ENCODE measurements at places on chromosomes 11 and 22.

DNA sequence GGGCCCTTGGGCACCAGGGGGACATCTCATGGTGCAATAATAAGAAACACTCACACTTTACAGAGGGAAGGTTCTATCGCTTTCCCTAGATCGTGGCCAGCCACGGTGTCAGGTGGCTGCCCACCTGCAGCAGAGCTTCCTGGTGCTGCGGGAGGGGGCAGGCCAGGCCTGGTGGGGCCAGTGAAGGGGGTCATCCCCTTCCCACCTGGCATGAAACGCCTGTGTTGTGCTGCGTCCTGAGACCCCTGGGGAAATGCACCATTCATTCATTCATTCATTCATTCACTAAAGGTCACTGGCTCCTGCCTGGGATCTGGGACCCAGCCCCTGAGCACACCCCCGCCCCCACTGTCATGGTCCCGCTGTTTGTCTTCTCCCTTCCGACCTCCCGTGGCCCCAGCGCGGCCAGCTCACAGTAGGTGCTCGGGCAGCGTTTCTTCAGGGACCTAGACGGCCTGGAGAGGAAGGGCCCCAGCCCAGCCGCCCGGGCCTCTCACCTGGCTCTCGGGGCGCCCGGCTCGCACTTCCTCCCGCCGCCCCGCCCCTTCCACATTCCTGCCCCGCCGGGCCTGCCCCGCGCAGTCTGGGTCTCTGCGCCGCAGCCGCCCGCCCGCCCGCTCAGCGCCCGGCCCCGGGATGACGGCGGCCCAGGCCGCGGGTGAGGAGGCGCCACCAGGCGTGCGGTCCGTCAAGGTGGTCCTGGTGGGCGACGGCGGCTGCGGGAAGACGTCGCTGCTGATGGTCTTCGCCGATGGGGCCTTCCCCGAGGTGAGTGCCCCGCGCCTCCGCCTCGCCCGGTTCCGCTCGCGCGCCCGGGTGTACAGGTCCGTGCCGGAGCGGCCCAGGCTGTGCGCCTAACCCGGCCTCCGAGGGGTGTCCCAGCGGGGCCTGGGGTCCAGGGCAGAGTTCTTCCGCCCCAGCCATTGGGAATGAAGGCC lies at the start of gene RHOD:
Gene RHOD, plus strand, starts transcription at position 581 of the 938 bp plus-strand sequence. Its CDS starts 56 bp downstream, at position 637.
- peak; percentile 41 for DNase-seq

- DNase-seq = no peak
Measured at GRCh38 chr11:23509023-23509422, 648.7 kb upstream of the CCDC179 start.

GRCh38 chr11:79129702-79130101 lies 311.1 kb downstream of the TENM4 start:
- no peak for DNase-seq

- DNase-seq = no peak
Measured at GRCh38 chr11:64373598-64373974, 14.6 kb downstream of the RPS6KA4 start.

DNA sequence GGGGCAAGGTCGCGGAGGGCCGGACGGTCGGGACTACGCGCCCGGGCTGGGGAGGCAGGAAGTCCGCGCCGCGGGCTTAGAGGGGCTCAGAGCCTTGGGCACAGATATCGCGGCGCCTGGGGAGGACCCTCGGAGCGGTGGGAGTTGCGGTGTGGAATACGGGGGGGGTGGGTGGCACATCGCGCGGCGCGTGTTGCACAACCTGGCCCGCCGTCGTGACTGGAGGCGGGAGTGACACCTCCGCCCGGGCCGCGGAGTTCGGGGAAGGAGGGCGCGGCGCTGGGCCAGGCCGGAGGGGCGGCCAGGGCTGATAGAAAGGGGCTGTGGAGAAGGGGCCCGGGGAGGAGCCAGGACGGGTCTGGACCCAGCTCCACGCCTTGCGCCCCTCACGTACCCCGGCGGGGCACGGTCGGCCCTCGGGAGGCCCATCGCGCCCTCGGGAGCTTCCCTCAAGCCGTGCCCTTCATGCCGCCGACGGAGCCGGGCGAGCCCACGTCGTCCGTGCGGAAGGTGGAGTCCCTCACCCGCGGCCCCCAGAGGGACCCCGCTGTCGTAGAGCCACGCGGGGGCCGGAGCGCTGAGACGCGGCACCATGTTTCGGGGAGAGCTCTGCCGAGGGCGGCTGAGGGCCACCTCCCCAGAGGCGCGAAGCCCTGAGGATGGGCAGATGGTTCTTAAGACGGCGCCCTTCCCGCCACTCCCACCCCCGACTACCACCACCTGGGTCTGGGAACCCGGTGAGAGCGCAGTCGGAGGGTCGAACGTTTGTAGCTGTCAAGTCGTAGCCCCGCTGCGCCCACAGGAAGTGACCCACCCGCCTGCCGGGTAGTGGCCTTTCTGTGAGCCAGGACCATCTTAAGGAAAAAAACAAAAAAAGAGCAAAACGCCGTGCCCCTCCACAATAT lies 729 bp downstream of the IL17RA start:
- peak; percentile 48 for DNase-seq

- no peak for DNase-seq
Measured at GRCh38 chr11:101096036-101096704, 33.4 kb downstream of the PGR start.

GRCh38 chr22:45656577-45656976 lies 15.1 kb upstream of the ATXN10 start:
- no peak for DNase-seq

- DNase-seq = peak; percentile 24
Measured at GRCh38 chr22:39349506-39349966, 255 bp upstream of the SYNGR1 start.

GRCh38 chr11:35683728-35684339 lies 21.3 kb downstream of the TRIM44 start:
- no peak for DNase-seq
